ENCODE measurements at places on chromosomes 12 and 14. TPM values are rescaled to one million over a fixed set of nuclear protein-coding genes. Genes with fewer than 3 reads are reported as not detected.

DNA sequence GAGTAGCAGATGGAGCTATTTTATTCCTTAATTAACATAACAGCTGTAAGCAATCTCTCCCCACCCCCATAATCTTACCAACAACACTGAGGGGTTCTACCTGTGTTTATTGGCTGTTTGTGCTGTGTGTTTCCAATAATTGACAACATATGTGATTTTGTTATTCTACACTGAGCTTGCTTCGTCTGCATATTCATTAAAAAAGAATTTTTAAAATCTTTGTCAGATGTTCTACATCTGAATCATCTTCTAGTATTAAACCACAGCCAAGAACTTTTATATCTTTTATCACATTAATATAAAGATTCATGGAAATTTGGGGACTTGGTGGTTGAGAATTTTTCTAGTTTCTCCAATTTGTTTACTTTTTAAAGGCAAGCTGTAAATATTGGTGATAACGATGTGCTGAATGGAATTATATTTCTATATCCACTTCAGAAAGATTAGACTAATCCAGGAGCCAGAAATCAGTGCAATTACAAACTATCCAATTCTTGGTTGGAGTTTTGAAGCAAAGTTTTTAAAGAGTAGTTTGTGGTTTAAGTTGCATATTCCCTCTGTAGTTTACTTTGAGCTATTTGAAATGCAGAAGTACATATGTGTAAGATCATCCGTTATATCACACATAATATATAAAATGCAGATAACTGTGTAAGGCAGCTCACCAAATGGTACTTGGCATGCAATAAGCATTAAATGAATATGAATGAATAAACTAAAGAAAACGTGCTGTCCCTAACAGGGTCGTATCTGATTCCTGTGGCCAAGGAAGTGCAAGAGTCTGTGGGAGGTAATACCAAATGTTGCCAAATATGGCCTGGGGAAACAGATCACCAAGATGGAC lies 206.9 kb downstream of the PELI2 start:
- DNase-seq, result no peak

GRCh38 chr14:54599966-54600716 lies 33.2 kb downstream of the SAMD4A start:
- no peak for DNase-seq

DNA sequence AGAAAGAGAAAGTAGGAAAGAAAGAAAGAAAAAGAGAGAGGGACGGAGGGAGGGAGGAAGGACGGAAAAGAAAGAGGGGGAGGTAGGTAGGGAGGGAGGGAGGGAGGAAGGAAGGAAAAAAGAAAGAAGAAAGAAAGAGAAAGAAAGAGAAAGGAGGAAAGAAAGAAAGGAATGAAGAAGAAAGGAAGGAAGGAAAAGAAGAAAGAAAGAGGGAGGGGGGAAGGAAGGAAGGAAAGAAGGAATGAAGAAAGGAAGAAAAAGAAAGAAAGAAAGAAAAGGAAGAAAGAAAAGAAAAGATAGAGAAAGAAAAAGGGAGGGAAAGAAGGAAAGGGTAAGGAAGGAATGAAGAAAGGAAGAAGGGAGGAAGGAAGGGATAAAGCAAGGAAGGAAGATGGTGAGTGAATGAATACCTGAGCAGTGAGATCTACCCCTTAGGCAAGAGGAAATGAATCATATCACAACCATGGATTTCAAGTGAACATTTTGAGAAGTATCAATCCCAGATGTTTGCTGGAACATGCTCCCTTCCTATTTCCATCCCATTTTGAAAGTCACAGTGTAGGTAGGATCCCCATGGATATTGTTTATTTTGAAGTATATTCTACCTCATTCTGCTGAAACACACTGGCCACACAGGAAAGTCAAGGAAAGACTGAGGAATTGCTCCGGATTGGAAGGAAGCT lies 639.4 kb upstream of the TBX3 start:
- no peak for DNase-seq

DNA sequence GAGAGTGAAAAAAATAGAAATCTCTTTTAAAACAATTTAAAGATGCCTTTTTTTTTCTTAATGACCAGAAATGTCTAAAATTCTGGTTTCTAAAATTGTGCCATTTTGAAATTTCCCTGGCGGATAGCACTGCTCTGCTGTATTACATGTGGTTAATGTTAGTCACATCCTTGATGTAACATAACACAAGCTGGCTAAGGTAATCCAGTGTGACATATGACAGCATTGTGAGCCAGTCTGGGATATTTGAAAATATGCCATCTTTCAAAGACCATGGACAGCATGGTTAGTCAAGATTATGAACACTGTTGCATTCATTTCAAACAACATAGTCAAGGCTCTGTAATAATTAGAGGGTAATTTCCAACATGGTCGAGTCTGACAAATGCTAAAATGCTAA lies 133.2 kb downstream of the ALX1 start:
- no peak for DNase-seq

DNA sequence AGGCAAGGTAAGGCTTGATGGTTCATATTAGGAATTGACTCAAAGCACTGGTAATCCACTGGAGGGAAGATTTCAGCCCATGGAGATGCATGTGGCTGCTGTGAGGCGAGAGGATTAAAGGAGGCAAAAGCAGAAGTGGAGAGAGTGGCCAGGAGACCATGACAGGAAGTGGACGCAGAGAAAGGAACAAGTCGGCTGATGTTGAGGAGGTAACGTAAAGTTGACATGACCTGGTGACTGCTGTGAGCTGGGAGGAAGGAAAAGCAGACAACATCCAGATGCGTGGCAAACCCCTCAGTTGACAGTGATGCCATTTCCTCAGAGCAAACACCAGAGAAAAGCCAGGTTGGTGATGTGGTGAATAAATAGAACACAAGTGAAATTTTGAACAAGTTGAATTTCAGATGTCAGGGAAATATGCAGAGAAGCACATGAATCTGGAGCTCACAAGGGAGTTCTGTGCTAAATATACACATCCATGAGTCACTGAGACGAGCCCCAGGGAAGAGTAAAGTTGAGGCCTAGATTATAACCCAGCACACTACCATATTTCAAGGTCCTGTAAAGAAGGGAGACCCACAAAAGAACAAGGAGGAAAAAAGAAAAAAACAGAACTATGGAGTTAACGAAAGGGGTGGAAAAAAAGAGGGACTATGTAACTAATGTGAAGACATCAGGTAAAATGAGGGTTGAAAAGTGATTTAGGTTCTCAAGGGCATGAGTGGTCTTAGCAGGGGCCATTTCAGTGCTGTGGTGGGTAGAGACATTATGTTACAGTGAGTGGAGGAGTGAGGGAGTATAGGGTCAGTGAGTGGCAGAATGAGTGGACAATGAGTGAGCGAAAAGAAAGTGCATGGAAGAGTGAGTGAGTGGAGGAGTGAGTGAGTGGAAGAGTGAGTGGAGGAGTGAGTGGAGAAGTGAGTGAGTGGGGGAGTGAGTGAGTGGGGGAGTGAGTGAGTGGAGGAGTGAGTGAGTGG lies 61.6 kb upstream of the GZMB start:
- DNase-seq, result no peak

- no peak for DNase-seq
Observed at GRCh38 chr12:57011438-57012424, 4.6 kb downstream of the TAC3 start.

DNA sequence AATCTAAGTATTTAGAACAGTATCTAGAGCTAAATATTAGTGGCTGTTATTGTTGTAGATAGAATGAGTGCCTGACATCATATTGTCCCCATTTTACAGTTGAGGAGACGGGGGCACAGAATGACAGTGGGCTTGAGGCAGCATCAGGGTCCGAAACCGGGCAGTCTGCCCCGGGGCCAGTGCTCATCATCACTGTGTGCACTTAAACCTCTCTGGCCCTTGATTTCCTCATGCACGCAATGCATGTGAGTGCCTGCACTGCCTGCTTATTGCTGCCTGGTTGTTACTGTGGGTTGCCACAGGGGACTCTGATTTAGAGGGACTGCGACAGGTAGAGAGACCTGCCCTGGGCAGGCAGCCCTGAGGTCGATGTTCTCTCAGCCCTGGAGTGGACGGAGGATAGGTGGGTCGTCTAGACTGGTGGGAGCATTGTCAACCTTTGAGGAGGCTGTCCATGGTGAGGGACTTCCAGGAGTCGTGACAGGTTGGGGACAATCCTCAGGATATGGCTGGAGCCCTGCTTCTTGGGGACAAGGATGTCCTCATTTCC lies 9.8 kb downstream of the ACVRL1 start:
- no peak for DNase-seq

- DNase-seq, result peak; percentile 87
Observed at GRCh38 chr12:108696111-108696995, 35.0 kb downstream of the CORO1C start.

- no peak for DNase-seq
Observed at GRCh38 chr14:32244404-32244803, 41.3 kb upstream of the RNU6-8 start.

- no peak for DNase-seq
Observed at GRCh38 chr12:13094367-13094766, 9.1 kb downstream of the GSG1 start.

- no peak for DNase-seq
Observed at GRCh38 chr14:93163564-93163963, 21.1 kb downstream of the MOAP1 start.

GRCh38 chr14:57089901-57090300 lies 178.8 kb downstream of the EXOC5 start:
- DNase-seq, result no peak

DNA sequence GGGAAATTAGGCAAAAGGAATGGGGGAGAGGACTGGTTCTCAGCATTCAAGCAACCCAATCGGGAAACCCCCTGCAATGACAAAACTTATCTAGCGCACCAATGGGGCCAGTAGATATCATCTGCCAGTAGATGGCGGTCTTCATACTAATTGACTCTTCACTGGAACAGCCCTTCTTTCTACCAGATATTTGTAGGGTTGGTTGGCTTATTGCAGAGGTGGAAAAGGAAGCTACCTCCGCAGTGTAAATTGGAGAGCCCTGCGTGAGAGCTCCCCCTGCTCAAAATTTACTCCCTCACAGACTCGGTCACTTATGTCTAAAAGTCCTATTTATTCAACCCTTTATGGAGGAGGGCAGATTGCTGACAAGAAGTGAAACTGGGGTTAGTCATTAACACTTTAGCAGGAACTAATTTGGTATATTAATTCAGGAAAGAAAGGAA lies 166.1 kb upstream of the CCND2 start:
- DNase-seq, result peak; percentile 26

GRCh38 chr14:68450391-68451120 lies 342.3 kb downstream of the ZFP36L1 start:
- no peak for DNase-seq

- DNase-seq, result no peak
Observed at GRCh38 chr12:12654691-12655460, 41.1 kb downstream of the GPR19 start.

DNA sequence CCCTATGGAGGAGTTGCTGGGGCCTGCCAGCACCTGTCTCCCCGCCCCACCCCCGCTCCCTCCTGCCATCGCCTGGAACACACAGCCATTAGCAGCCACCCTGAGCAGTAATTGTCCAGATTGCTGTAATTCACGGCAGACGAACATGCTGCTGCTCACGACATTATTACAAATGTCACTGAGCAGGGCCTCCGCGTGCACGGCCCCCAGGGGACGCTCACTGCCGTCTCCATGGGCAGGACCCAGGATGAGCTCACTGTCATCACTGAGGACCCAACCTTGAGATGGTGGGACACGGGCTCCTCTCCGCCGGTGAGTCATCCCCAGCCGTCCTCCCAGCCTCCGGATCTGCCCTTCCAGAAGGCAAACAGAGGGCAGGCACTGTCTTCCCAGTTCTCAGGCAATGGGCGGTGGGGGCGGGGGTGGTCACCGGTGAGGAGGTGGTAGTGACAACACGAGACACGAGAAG lies 100.4 kb downstream of the RFLNA start:
- DNase-seq, result no peak

Gene VDR
- total RNA-seq, result 0.69 TPM

Gene ASCL1
- not detected for total RNA-seq

Gene PAX9
- not detected for total RNA-seq

Gene HOXC12
- total RNA-seq, result not detected

Gene PARPBP
- total RNA-seq, result 0.29 TPM

Gene CNTN1
- 1.5 TPM for total RNA-seq
